Fibroblast of skin of left biceps (primary cell): ENCODE measurements at places on chromosomes 6 and 20.

DNA sequence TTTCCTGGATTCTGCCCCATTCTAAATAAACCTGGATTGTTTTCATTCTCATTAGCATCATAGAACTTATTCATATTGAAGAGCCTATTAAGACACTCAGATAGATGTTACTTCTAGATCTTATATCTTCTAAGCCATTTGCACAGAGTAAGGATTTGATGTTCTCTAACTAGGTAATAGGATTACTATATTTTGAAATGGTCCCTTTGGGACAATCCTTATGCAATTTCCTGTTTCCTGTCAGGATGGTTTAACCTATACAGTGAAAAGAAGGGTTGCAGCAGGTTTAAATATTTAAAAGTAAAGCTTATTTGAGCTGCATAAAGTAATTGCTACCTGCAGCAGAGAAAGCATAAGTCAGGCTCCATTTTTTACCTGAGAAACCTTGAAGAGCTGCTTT, 860.1 kb downstream of the TFAP2A start:
- DNase-seq: no peak

DNA sequence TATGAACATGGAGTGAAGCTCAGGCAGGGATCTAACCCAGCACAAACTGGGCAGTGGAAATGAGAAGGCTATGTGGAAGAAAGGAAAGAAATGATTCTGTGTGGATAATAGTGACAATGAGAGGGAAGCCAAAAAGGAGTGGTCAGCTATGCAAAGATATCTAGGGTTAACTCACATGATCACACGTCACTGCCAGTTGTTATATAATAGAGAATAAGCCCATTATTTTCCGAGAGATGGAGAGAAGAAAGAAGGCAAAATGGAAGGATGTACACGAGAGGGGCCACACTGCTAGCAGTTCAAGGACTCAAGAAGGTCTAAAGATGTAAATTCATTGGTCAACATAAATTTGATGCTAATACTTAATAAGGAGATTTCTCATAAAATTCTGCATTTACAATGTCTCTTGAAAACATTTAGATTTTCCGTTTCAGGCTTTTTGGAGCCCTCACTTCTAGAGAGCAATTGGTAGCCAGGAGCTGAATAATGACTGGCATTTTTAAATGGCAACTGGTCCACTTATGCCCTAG, 18.8 kb upstream of the RCAN2 start:
- DNase-seq: no peak

DNA sequence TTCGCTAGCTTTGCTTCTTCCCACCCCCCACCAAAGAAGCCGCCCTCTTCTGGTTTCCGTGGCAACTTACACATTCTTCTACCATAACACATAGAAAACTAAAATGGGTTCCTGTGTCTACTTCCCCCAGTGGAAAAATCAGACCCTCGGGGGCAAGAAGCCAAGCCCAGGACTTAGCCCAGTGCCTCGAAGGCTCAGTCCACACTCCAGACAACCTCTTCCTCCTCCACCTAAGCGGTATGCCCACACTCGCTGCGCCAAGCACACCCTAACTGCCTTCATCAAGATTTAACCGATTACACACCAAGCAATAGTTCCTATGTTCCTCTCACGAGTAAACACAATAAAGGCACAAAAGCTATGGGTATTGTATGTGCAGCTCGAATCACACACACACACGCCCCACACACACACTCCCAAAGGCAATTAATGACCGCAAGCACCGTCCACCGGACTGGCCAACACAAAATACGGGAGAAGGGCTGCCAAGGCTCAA, 537 bp downstream of the PPIL4 start:
- peak; percentile 19 for DNase-seq

DNA sequence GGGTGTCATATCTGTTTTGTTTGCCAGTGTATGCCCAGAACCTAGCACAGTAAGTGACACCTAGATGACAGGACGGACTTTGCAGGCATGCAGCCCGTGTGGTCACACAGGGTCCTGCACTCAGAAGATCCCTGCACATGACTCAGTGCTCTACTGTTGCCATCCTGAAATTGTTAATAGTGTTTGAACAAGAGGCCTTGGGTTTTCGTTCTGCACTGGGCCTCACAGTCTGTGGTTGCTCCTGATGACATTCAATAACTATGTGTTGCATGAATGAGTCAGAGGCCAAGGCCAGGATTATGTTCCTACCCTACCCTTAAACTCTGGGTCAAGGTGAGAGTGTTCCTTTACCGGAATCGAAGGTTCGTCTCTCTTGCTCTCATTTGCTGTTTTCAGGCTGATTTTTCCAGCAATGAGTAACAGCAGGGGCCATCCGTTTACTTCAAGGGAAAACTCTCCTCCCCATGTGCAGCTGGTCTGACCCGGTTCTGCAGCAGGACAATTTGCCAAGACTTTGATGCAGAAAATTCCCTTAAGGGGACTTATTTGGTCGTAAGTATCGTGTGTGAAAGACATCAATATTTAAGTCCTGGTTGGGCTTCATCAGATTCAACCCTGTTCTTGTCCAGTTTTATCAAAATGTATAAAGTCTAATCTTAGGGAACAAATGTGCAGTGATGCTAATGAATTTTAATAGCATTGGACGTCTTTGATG, 13.0 kb upstream of the PFDN4 start:
- DNase-seq: no peak

DNA sequence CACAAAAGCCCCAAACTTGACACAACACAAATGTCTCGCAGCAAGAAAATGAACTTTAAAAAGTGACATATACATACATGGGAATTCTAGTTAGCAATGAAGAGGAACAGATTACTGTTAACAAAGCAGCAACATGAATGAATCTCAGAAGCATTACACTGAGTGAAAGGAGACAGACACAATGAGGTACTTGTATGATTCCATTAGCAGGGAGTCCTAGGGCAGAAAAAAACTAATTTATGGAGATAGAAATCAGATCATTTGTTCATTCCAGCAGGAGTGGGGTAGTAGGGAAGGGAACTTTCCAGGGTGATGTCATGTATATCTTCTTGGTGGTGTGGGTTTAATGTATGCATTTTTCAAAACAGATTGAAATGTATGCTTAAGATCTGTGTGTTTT, 524.4 kb downstream of the KIF16B start:
- no peak for DNase-seq

DNA sequence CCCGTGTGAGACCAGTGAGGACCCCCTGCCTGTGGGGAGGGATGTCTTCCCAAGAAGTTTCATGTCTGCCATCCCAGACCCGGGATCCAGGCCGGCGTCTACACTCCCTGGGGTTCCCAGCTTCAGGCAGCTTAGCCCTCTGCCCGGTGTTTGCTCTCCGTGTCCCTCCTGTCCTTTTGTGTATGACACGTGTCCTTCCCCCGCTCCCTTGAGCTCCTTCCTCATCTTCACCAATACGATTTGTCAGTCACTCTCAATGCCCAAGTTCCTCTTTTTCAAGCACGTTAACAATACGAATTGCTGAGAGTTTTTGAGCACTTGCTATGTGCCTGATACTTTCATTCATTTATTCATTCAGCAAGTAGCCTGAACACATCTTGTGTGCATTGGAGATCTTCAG, 115.6 kb upstream of the PTPN1 start:
- DNase-seq: no peak

GRCh38 chr20:47775039-47775438, 10.2 kb downstream of the SULF2 start:
- no peak for DNase-seq

- DNase-seq: no peak
These were observed 1.5 kb downstream of the NDUFAF5 start for GRCh38 chr20:13786143-13786828.

DNA sequence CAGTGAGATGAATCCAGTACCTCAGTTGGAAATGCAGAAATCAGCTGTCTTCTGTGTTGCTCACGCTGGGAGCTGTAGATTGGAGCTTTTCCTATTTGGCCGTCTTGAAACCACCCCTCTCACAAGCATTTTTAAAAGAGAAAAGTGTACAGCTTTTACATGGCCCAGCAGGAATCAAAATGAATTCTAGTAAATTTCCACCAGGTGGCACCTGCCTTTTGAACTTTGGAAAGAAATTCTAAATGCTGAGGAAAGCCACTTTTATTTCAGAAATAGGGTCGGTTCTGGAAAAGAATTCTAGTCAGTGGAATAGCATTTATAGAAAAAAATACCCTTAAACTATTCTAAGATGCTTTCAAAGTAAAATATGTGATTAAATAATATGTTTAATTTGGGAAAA, 647.8 kb downstream of the CD109 start:
- no peak for DNase-seq

DNA sequence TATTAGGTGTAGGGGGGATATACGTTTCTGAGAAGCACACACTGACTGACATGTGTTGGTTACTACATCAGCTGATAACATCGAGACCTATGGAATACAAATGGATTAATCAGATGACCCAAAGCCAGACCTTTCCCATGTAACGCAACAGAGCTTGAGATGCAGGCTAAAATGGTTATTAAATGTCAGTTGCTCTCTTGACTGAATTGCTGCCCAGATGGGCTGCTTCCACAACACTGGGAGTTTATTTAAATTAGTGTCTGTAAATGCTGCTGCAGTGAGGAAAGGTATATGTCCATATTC, 298.8 kb downstream of the PHACTR1 start:
- DNase-seq: no peak

DNA sequence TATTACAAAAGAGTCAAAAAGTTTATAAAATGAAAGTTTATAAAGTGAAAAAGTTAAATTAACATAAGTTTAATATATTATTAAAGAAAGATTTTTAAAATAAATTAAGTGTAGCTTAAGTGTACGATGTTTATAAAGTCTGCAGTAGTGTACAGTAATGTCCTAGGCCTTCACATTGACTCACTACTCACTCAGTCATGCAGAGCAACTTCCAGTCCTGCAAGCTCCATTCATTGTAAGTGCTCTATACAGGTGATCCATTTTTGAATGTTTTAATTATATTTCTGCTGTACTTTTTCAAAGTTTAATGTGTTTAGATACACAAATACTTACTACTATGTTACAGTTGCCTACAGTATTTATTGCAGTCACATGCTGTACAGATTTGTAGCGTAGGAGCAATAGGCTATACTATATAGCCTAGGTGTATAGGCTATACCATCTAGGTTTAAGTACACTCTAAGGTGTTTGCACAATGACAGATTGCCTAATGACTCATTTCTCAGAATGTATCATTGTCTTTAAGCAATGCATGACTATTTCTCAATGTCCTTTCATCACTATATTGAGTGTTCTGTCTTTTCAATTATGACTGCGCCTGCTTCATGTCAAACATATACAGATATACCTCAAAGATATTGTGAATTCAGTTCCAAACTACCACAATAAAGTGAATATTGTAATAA, 1110.3 kb upstream of the MAP3K7 start:
- no peak for DNase-seq

DNA sequence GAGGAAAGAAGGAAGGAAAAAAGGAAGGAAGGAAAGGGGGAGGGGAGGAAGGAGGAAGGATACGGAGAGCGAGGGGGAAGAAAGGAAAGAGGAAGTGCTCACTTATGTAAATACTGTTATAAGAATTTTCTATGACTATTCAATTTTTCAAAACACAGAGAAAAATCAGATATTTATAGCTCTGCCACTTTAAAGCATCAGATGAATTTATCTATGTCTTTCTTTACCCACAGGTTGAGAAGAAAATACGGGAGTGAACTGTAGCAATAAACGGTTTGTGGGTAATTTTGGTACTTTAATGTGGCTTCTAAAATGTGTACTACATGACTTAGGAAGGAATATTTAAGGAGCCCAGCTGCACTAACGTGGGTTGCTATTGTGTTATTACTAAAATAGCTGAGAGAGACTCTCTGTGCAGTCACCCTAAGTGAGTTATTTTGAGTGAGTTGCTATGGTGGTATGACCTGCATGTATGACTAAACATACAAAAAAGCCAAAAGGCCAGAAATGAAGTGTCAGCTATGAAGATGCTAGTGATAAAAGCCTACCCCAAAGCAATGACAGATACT, 225.5 kb downstream of the SOD2 start:
- DNase-seq: no peak

GRCh38 chr6:11604836-11605506, 67.4 kb downstream of the TMEM170B start:
- no peak for DNase-seq

GRCh38 chr6:150638765-150639164, 39.1 kb downstream of the PLEKHG1 start:
- DNase-seq: no peak

DNA sequence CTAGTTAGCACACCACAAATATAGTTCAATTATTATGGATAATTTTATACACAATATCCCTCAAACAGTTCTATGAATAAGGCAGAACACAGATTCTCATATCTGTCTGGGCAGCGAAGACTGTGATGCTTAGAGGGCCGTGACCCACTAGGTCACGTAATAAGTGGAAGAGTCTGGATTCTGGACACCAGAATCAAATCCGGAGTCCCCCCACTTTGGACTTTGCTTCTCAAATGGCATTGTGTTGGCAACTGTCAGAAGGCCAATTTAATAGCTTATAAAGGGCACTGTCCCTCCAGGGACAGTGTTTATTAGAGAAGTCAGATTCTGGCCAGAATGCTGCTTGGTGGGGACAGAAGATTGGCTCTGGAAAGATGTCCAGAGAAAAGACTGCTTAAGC, 6.8 kb upstream of the CCDC167 start:
- no peak for DNase-seq

DNA sequence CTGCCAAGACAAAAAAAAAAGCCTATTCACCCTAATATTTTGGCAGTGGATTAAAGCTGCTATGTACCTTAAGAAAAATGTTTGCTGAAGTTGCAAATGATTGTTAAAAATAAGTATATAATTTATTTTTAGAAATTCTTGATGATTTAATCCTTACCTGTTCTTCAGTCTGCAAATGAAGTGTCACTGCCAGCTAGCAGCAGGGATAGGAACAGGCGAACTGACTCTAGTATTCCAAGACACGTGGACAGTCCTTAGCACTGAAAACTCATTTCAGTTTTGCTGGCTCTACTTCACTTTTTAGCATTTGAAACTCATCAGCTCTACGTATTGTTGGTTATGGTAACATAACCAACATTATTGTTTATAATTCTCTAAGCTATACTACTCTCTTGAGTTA, 204.4 kb upstream of the ID4 start:
- no peak for DNase-seq

GRCh38 chr6:28480253-28480932, 35.2 kb downstream of the GPX6 start:
- no peak for DNase-seq

GRCh38 chr6:155452576-155452975, 3.1 kb downstream of the NOX3 start:
- DNase-seq: no peak

GRCh38 chr6:165746331-165746730, 83.3 kb upstream of the PDE10A start:
- DNase-seq: no peak

DNA sequence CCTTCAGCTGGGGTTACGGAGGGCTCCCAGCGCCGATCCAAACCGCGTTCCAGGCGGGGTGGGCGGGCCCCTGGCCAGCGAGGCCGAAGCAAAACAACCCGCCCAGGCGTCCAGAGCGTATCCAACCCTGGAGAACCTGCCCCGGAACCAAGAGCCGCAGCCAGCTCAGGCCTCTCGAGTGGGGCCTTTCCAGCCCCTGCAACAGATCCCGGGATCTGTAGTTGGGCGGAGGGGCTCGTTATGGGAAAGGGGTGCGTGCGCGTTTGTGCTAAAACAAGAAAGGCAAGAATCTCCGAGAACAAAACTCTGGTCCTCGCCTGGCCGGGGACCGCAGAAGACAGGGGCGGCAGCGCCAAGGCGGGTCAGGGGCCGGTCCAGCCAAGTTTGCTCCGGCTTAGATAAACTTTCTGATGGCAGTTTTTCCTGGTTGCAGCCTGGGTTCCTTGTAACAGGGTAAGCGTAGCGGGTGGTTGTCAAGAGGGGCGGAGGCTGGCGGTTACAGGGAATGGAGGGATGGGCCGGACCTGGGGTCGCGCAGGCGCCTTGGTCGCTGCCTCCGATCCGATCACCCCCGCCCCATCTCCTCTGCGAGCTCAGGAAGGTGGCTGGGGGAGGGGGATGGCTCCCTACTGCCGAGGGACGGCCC, 448 bp upstream of the RIN2 start:
- DNase-seq: peak; percentile 70
